ENCODE measurements at places on chromosomes 7 and 10.

- no peak for DNase-seq
These were observed 23.0 kb downstream of the PCGF6 start for GRCh38 chr10:103327906-103328305.

DNA sequence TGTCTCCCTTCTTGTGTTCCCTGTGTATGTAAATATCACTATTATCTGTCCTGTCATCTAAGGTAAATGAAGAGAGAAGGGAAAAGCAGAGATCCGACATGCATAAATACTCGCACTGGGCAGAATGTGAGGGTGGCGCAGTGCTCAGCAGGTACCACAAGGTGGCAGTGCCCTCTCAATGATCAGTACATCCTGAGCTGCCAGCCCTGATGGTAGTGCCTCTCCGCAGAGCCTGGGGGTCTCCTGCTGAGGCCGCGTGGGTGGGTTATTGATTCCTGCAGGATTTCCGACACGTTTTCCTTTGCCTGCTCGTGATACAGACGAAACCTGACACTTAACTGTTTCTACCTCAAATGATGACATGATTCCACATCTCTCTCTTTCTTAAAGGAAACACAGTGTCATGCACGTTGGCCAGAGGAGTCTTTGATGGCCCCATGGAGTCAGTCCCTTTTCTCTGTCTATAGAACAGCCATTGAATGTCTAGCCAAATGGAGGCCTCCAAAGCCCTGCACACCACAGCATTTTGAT, 19.8 kb downstream of the RGR start:
- peak; percentile 39 for DNase-seq

GRCh38 chr10:133523631-133524203, 3.4 kb upstream of the CYP2E1 start:
- no peak for DNase-seq

DNA sequence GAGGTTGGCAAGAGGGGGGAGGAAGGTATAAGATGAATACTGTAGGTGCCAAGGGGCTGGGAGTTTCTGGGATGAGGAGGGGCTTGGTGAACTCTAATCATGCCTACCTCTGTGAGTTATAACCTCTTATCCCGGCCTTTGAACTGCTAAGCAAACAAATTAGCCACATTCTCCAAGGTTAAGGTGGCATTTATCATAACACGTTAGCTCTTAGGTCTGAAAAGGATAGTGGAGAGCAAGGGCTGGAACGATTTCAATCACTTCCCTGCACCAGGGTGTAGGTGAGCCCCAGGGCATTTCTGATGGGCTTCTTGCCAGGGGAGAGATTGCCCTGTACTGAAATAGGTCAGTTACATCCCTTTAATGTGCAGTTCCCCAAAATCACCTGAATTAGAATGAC, 28.6 kb upstream of the DMBT1 start:
- no peak for DNase-seq

GRCh38 chr10:28768227-28768626, 90.9 kb downstream of the BAMBI start:
- DNase-seq = no peak

DNA sequence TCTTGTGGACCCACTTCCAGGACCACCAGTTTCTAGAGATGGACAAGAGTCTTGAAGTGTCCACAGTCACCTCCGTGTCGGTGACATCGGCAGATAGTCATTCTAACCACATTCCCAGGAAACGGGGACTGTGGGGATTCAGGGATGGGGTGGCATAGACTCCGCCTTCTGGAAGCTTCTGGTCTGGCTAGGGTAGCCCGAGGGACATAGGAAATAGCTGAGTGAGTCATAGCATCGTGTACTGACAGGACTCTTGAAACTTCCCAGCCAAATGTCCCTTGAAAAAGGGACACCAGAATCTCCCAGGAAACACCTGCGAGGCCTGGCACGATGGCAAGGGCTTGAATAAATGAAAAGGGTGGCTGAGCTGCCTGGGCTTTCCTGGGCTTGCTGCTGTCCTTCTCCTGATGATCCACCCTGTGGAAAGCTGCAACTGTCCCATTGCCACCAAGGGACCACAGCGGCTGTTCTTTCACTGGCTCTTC, 84.1 kb upstream of the LRRC4 start:
- no peak for DNase-seq

DNA sequence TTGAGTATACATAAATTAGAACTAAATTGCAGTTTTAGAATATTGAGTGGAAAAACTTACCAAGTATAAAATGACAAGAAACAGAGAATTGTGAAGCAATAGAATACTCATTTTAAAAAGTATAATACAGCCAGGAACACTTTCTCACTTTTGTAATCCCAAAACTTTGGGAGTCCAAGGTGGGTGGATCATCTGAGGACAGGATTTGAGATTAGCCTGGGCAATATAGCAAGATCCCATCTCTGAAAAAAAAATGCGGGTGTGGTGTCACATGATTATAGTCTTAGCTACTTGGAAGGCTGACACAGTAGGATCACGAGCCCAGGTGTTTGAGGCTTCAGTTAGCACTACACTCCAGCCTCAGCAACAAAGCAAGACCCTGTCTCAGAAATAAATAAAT, 440.9 kb upstream of the POT1 start:
- no peak for DNase-seq

- DNase-seq = no peak
These were observed 29.1 kb downstream of the NUDCD3 start for GRCh38 chr7:44461387-44461786.

DNA sequence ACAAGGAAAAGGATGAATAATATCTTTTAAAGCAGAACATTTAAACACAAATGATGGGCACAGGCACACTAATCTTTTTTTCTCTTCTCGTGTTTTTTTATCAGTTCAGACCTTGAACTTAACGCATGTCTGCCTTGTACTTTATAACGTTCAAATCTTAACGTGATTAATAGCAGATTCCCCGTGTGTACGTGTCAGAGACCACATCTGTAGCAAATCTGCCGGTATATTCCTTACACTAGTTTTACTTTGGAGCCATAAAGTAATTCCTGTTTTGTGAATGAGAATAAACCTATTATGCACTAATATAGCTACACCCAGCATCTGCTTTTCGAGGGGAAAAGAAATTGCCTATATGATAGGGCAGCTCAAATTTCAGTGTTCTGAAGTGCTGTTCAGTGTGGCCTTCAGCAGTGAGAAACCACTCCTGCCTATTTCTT, 166.0 kb upstream of the TCF7L2 start:
- no peak for DNase-seq

Measured in activated T-helper 1 cell treated with anti-CD3 and anti-CD28 coated beads, Interleukin-2, amount 50 U/mL, for 16 hours (primary cell).